ENCODE measurements at places on chromosomes 11 and 22.

GRCh38 chr22:32888976-32889375 is 87.5 kb downstream of the TIMP3 start:
- DNase-seq, result no peak

DNA sequence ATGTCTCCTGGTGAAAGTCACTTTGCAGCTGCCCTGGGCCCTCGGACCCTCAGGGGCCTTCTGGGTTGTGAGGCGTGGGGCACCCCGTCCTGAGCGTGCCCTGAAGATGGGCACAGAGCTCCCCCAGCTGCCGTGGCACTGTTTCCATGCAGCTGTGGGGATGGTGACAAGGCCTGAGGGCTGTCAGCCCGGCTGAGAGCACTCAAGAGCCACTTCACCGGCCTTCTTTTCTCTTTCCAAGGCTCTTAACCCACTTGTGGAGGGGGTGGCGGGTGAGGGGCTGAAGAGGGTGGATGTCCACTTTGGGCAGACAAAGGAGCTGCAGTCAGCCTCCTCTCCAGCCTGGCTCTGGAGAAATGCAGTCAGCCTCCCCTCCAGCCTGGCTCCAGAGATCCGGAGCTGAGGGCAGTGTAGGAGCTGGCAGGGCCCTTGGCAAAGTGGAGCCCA is 239.5 kb downstream of the ST3GAL4 start:
- DNase-seq, result no peak

- no peak for DNase-seq
These were observed 71.0 kb downstream of the TRIM29 start for GRCh38 chr11:120066738-120067437.

GRCh38 chr22:23023294-23023693 is 47.0 kb upstream of the GNAZ start:
- DNase-seq, result no peak

- DNase-seq, result no peak
These were observed 88.9 kb downstream of the RASSF10 start for GRCh38 chr11:13098063-13098462.

DNA sequence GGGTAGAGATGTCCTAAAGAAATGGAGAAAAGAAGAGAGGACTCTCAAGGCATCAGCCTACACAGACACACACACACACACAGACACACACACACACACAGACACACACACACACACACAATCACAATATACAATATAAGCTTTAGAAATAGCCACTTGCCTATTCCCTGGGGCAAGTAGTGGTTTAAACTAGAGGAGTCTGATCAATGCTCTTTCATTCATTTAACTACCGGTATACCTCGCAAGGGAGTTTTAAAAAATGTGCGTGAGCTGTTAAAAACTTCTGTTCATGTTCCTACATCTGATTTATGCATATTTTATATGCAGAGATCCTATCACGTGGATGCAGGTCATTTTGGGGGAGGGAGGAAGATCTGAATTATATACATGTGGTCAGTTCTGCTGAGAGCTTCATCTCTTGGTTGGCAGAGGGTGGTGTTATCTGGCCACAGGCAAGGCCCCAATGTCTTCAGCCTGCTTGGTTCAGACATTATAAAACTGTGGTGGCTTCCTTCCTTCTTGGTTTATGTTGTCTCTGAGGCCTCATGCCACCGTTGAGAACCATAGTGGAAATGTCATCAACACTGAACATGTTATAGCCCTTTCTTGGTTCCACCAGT is 56.6 kb downstream of the SYT13 start:
- no peak for DNase-seq

GRCh38 chr11:34997952-34998528 is 81.6 kb downstream of the PDHX start:
- DNase-seq, result no peak

GRCh38 chr11:101127699-101128570 is 1.7 kb downstream of the PGR start:
- DNase-seq, result no peak

DNA sequence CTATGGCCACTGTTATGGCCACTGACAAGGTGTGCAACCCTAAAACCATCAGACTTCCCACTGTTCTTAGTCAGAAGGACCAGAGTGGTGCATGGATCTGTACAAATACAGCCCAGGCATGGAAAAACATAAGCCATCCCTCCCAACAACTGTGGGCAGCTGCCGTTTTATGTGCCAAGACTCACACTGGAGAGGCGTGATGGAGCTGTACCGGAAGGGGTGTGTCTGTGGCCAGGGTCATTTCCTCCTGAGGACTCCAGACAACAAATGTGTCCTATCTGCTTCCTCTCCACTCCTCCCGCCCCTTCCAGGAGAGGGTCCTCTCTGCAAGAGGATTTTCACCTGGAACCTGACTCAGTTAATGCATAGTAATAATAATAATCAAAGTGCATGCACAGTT is 29.5 kb downstream of the KCNJ1 start:
- no peak for DNase-seq

- DNase-seq, result no peak
These were observed 626.1 kb upstream of the ARHGAP42 start for GRCh38 chr11:100061006-100061405.

DNA sequence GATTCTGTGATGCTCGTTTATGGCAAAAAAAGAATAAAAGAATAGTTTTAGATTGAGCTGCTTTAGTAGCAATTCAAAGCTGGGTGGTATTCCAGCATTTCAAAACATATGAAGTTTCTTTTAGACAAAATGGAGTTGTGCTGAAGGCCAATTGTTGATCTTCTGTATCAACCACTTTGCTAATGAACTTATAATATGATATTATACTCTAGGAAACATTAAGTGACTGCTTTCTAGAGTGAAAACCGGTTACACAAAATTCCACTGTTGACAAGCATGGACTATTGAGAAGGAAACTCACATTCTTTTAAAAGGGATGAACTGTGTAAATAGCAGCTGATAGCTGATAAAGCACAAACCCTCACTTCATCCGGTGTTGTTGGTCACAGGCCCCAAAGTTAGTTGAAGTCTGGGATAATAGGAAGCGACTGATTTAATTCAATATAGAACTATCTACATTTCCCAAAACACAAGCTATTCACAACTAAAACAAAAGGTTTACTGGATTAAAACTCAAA is 255.1 kb downstream of the CADM1 start:
- no peak for DNase-seq

DNA sequence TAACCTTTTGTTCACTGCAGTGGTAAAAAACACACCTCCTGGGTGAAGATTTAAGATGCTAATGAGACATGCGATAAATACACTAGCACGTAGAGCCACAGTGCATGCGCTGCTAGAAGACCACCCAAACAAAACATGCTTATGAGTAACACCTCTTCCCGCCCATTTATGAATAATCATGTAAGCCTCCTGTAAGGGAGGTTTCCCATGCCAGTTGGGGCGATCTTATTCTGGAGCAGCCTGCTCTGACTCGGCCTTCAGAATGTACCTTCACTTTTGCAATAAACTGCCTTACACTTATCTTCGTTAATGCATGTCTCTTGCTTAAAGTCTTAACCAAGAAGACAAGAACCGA is 18.1 kb upstream of the SCARF2 start:
- DNase-seq, result no peak

DNA sequence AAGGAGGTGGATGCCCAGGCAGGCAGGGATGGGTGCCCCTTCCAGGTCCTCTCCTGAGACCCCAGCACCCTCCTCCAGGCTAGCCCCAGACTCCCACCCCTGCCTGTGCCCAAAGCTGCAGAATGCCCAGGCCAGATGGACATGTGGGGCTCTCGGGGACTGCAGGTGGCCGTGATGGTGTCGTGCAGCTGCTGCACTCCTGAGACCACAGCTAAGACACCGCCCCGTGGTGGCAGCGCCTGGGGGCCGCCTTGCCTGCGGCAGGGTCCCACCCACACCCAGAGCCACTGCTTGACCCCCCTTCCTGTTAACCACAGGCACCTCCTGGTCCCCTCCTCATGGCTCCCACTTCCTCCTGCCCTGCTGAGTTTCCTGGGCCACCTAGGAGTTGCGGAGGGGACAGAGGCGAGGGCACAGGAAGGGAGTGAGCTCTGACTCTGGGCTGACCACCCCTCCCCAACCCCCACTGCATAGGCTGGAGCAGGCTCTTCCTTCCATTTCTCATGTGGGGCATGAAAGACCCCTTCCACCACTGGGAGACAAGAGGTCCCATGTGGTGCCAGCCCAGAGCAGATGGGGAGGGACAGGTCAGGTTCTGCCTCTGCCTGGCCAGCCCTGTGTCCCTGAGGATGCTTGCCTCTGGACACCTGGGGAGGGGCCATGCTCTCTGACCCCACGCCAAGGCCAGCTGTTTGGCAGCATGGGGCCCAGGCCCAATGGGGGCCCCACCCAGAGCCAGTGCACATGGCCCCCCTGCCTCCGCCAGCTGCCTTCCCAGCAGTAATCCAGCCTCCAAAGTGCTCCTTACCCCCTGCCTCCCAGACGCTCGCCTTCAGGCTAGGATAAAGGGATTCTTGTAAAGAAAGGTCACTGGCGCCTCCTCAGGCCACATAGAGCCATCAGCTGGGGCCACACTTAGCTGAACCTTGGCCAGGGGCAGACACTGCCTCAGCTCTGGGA is 29.3 kb downstream of the OSBPL5 start:
- DNase-seq, result no peak

DNA sequence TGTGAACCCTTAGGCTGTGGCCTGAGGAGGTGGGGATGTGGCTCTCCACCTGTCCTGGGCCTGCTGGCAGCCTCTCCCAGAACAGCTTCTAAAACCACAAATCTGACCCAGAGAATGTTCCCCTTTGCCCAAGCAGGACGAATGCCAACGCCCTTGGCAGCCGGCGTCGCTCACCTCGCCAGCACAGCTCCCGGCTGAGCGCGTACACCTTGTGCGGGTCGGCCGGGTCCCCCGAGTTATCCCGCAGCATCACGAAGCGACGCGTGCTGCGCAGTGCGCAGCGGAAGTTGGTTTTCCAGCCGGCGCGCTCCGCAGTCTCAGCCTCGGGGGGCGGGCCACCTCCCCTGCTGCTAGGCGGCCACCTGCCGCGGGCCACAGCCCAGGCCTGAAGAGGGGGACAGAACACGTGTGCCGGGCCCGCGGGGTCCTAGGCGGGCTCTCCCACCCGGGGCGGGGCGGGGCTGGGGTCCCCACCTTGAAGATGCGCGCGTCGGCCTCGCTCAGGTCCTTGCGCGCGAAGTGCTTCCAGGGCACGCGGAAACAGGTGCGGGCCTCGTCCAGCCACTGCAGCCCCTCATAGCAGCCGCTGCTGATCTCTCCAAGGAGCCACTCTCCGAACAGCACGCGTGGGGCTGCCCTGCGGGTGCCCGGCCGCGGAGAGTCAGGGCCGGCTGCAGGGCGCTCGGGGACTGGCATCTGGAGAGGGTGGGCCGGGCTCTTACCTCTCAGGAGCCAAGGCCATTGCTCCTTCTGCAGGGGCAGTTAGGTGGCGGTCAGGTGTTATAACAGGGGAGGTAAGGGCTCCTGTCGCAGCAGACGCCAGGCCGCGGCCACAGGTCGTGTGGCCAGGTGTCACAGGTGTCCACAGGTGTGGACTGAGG is 887 bp downstream of the IRF7 start:
- DNase-seq, result no peak

DNA sequence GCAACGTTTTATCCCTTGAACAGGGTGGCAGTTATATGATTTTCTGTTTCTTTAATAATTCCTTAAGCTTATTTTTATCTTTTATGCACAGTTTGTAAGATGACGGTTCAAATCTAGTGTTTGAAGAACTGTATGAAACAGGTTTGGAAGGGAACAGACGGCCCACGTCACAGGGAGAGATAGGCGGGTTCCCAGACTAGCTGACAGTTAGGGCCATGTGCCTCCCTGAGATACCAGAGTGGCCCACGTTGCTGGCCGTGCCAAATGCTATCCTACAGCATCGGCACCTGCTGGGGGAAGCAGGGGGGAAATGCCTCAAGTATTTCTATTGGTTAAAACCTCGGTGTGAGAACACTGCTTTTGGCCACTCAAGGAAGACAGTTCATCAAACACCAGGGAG is 50.2 kb upstream of the BID start:
- DNase-seq, result no peak

GRCh38 chr11:70948398-70948797 is 304.0 kb downstream of the SHANK2 start:
- DNase-seq, result no peak

DNA sequence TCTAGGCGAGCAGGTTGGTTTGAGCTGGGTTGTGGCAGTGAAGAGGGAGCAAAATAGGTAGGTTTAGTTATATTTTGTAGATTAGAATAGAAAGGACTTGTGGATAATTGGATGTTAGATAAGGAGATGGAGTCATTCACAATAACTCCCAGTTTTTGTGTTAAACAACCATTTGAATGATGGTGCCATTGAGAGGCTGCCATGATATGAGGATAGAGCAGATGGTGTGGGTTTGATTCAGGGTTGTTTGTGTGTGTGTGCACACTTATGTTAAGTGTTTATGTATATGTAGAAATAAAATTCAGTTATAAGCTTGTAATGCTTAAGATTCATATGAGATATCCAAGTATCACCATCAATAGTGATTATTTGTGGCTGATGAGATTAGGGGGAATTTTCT is 166.6 kb downstream of the NXPE2 start:
- no peak for DNase-seq

- DNase-seq, result no peak
These were observed 113.4 kb upstream of the CRYBB3 start for GRCh38 chr22:25085930-25086901.

GRCh38 chr11:2655834-2656622 is 43.8 kb downstream of the KCNQ1OT1 start:
- peak; percentile 7 for DNase-seq

DNA sequence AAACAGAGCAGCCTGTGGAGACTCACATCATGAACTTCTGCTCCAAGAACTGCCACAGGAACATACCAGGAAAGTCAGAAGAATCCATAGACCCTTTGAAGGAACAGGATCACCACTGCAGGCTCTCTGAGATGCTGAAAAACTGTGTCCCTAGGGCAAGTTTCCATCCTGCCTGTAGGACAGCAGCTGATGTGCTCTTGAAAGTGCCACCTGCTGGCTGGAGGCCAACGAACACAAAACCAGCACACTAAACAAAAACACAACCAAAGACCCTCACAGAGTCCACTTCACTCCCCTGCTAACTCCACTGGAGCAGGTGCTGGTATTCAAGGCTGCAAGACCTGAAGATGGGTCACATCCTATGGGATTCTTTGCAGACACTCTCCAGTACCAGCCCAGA is 12.0 kb upstream of the NXPE1 start:
- DNase-seq, result no peak

DNA sequence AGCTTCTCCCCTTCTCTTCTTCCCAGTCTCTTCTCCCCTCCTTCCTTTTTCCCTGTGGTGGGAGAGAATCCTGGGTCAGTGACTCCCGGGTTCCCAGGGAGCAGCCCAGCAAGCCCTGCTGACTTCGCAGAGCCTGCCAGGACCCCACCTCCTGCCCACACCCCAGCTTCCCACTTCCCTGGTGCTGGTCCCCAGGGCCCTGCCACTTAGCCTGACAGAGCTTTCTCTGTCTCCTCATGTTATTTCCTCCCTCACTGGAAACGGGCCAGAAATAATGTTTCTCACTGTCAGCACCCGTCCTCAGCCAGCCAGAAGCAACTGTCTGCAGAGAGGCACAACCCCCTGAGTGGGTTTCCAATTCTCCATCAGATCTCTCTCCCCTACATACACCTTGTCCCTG is 27.1 kb downstream of the C11orf96 start:
- no peak for DNase-seq

DNA sequence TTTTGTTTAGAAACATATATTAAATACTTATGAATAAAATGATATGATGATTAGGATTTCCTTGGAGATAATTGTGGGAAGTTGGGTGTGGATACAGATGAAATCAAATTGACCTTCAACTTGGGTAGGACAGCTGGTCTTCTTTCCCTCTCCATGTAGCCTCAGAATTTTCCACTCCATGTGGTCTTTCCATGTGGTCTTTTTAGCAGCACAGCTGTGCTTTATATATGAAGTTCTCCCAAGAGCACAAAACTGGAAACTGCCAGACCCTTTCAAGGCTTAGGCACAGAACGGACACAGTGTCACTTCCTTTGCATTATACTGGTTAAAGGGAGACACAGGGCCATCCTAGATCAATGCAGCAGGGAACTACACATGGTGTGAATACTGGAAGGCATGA is 28.6 kb downstream of the FAM76B start:
- no peak for DNase-seq
